ENCODE measurements at places on chromosomes 11 and 22. TPM values are rescaled to one million over a fixed set of nuclear protein-coding genes. Genes with fewer than 3 reads are reported as not detected.

- H3K4me1 ChIP-seq, result no peaks in the 10 kb centered on the region
- peaks cover 67% of the 10 kb centered on the region for H3K27me3 ChIP-seq
- H3K36me3 ChIP-seq, result no peaks in the 10 kb centered on the region
- H3K27ac ChIP-seq, result no peak overlapping the region
Measured at GRCh38 chr11:14969901-14970323, 2.2 kb downstream of the CALCA start.

DNA sequence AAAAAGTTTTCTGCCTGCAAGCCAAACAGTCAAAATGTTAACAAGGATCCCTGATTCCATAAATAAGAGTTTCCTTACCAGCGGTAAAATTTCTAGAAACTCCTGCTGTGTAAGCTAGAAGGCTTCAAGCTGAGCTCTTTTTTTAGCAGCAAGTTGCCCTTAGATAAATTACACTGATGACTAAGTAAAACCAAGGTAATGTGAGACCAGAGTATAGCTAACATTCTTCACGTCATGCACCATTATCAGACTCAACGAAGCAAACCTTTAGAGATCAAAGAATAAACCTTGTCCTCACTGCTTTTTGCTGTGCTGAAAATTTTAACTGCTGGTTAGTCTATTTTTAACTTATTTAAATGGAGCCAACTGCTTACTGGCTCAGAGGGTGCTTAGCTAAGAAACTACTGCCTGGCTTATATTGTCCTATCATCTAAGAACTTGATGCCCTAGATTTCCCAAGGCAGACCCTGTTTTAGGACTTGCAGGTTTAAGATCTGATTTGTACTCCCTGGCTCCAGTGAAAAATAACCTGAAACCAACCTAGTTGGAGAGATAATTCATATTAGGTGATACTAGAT lies 900.7 kb downstream of the JRKL start:
- H3K36me3 ChIP-seq, result no peaks in the 10 kb centered on the region
- no peak overlapping the region for H3K27ac ChIP-seq
- no peaks in the 10 kb centered on the region for H3K27me3 ChIP-seq

GRCh38 chr11:96388891-96389719 lies 607 bp downstream of the CCDC82 start:
- H3K4me1 ChIP-seq, result peaks cover 43% of the 10 kb centered on the region
- no peaks in the 10 kb centered on the region for H3K27me3 ChIP-seq
- peak overlapping the region; percentile 89 for H3K27ac ChIP-seq
- DNase-seq, result peak; percentile 77

DNA sequence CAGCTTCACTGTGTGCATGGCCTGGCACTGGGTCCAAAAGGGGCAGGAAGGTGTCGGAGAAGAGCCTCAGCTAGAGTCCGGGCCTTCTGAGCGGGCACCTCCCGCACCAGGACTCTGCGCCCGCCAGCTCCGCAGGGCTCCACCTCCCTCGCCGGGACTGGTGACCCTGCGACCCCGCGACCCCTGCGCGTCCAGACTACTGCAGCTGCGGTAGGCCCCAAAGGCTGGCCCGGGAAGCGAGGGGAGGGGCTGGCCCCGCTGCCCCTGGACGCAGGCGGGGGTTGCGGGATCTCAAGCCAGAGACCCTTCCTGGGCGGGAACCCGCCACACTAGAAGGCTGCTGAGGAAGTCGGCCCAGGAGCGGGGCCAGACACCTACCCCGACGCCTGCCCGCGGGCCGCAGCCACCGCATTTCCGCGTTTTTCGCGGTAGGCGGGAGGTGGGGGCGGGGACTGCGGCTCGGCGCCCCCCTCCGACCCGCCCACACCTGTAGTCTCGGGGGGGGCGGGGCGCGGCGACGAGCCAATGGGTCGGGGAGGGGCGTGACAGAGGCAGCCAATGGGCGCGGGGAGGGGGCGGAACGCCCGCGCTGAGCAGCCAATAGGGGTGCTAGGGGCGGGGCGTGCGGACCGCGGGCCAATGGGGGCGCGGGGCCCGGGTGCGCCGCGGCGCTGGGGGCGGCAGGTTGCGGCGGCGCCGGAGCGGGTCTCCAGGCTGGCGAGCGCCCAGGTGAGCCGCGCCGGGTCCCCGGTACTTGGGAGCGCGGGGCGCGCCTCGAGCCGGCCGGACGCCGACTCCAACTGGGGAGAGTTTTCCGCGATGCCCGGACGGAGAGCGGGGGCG lies at the start of the genes LMNTD2 and RASSF7:
TSS of gene LMNTD2 (minus strand) at position 434 of the 843 bp plus-strand sequence. CDS start at position 412, 22 bp downstream.
TSS of gene RASSF7 (plus strand) at position 666 of the 843 bp plus-strand sequence. CDS start 799 bp downstream, outside the sequence.
- peaks cover 12% of the 10 kb centered on the region for H3K27me3 ChIP-seq
- H3K4me1 ChIP-seq, result no peaks in the 10 kb centered on the region
- H3K36me3 ChIP-seq, result no peaks in the 10 kb centered on the region
- peak within 1 kb of the TSS; percentile 79 for H3K4me3 ChIP-seq

DNA sequence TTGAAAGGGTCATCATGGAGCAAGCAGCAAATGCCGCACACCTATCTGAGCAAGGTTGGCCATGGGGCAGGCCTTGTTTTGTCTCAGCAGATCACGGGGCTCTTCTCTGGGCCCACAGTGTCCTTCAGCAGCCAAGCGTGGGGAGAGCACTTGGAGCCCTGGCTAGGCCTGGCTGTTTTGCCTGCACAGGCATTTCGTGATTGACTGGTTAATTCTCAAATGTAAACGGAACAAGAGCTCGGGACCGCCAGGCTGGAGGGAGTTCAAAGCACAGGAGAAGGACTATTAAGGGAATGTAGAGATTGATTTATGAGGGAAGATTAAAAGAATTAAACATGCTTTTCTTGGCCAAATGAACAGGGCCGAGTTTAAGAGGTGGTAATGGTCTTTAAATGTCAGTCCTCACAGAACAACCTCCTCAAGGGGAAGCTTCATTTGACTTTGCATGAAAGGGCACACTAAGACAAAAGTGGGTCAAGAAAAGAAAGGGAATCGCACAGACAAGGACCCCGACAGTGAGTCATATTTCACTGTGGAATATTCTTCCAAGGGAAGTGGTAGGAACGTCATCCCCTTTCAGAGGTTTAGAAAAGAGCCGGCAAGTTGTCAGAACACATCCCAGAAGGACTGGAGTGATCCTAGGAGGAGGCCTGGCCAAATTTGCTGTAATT lies 20.7 kb downstream of the SPON1 start:
- H3K4me1 ChIP-seq, result peaks cover 24% of the 10 kb centered on the region
- peak; percentile 49 for DNase-seq
- no peaks in the 10 kb centered on the region for H3K36me3 ChIP-seq
- H3K27ac ChIP-seq, result no peak overlapping the region
- no peak overlapping the region for H3K4me3 ChIP-seq

DNA sequence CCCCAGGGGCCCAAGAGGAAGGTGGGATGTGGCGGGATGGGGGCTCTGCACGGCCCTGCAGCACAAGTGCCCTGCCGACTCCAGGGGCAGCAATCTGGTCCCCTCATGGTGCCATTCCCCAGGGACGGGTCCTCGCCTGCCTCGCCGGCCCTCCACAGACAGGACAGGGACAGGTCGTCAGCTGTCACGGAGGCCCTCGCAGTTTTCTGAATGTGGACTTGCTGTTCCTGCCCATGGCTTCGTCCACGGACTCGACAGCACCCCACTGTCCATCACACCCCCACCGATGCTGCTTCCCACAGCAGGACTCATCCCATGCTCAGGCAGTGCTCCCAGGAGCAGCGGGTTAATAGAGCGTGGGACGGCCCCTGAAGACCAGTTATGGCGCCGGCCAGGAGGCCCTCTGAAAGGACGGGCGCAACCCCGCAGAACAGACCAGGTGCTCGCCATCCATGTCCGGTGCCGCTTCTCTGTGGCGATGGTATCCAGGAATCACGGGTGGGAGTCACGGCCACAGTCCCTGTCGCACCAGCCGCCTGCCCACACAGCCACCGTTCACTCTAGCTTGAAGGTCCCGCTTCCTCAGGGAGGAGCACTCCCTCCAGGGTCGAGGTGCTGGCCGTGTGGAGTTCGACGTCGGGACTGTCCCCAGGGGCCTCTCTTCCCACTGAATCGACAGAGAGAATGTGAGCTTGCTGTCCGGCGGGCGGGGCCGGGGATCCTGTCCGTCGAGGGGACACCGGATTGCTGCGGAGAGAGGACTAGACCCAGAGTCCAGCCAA lies 18.5 kb upstream of the MUC2 start:
- H3K27me3 ChIP-seq, result no peaks in the 10 kb centered on the region
- no peak overlapping the region for H3K4me3 ChIP-seq
- H3K4me1 ChIP-seq, result 0 out of 2 replicates have a peak, but pooled peaks cover 6% of the 10 kb centered on the region
- H3K36me3 ChIP-seq, result no peaks in the 10 kb centered on the region
- no peak for DNase-seq
- no peak overlapping the region for H3K27ac ChIP-seq

- DNase-seq, result no peak
- no peaks in the 10 kb centered on the region for H3K4me1 ChIP-seq
- H3K27me3 ChIP-seq, result no peaks in the 10 kb centered on the region
- H3K27ac ChIP-seq, result no peak overlapping the region
- H3K36me3 ChIP-seq, result no peaks in the 10 kb centered on the region
Measured at GRCh38 chr11:46480909-46481308, 89.3 kb upstream of the CHRM4 start.

GRCh38 chr11:104275992-104276391 lies 112.0 kb upstream of the PDGFD start:
- peak; percentile 6 for DNase-seq

- no peaks in the 10 kb centered on the region for H3K4me1 ChIP-seq
- no peaks in the 10 kb centered on the region for H3K36me3 ChIP-seq
- no peaks in the 10 kb centered on the region for H3K27me3 ChIP-seq
- no peak for DNase-seq
- no peak overlapping the region for H3K27ac ChIP-seq
Measured at GRCh38 chr22:32324505-32325415, 32.9 kb upstream of the RFPL3 start.

- H3K4me3 ChIP-seq, result no peak overlapping the region
- no peak for DNase-seq
- H3K36me3 ChIP-seq, result no peaks in the 10 kb centered on the region
- no peak overlapping the region for H3K27ac ChIP-seq
Measured at GRCh38 chr11:34870548-34871196, 45.5 kb downstream of the APIP start.

DNA sequence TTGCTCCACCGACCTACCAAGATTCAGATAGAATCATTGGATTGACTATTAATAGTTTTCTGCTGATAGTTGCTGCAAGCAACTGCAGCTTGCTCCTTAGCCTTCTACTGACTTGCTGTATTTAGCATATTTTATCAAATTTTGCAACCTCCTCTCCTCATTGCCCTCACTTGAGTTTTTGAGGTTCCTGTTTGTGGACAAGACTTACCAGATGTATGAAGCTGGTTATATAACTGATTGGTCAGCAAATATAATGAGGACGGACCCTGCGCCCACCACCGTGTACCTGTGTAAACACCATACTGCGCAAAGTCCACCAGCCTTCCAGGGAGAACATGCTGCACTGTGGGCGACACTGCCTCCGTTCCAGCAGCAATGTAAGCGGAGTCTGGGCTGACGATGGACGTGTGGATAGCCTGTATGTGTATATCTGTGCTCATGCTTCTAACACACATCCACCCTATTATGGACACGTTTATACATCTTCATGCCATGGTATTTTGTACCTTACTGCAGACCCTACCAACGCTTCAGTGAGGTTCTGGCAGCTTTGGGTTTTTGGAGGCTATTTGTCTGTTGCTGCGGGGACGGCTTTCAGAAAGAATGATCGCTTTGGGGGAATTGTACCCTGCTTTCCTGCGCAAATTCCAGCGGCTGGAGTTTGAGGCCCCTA lies 1.5 kb upstream of the USP18 start:
- H3K36me3 ChIP-seq, result no peaks in the 10 kb centered on the region
- no peaks in the 10 kb centered on the region for H3K27me3 ChIP-seq
- 0 out of 2 replicates have a peak, but pooled peaks cover 4% of the 10 kb centered on the region for H3K4me1 ChIP-seq
- no peak for DNase-seq

GRCh38 chr11:3865388-3866193 lies 10.1 kb downstream of the STIM1 start:
- peak overlapping the region; percentile 29 for H3K27ac ChIP-seq
- peaks cover 23% of the 10 kb centered on the region for H3K4me1 ChIP-seq
- H3K27me3 ChIP-seq, result no peaks in the 10 kb centered on the region
- H3K36me3 ChIP-seq, result no peaks in the 10 kb centered on the region
- peak; percentile 84 for DNase-seq

GRCh38 chr11:61940466-61940865 lies 9.7 kb upstream of the BEST1 start:
- H3K36me3 ChIP-seq, result no peaks in the 10 kb centered on the region
- no peaks in the 10 kb centered on the region for H3K27me3 ChIP-seq
- no peak overlapping the region for H3K27ac ChIP-seq
- H3K4me1 ChIP-seq, result no peaks in the 10 kb centered on the region

DNA sequence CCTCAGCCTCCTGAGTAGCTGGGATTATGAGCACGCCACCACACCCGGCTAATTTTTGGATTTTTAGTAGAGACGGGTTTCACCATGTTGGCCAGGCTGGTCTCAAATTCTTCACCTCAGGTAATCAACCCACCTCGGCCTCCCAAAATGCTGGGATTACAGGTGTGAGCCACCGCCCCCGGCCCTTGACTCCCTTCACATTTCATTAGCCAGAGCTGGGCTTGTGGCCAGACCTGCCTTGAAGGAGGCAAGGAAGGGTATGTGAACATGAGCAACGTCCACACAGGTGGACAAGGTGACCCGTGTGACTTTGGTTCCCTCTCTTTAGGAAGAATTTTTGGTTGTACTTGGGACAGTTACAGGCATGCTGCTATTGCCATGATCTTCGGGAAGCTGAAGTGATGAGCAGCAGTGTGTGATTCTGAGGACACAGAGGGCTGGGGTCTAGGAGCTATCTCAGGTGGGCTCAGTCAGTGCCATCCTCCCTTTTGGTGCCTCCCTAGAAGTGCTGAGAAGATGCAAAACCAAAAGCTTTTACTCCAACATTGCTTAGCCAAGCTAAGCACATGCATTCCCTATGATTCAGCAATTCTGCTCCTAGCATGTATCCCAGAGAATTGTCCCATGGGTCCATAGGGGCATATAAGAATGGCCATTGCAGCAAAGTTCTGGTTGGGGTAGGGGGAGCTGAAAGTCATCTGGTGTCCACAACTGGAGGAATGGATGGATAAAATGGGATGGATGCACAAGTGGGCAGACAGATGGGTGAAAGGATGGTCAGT lies 6.1 kb downstream of the AP5B1 start:
- H3K4me1 ChIP-seq, result peaks cover 4% of the 10 kb centered on the region
- no peak for DNase-seq
- no peak overlapping the region for H3K27ac ChIP-seq
- no peak overlapping the region for H3K4me3 ChIP-seq

DNA sequence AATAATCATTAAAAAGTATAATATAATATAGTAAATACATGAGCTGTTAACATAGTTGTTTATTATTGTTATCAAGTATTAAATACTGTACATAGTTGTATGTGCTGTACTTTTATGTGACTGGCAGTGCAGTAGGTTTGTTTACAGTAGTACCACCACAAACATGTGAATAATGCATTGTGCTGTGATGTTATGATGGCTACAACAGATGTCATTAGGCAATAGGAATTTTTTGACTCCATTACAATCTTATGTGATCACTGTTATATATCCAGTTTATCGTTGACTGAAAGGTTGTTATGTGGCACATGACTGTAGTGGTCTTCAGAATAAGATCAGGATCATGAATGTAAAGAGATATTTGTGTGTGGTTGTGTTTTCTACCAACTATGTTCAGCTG lies 577.8 kb downstream of the JRKL start:
- H3K27me3 ChIP-seq, result no peaks in the 10 kb centered on the region
- DNase-seq, result no peak
- no peaks in the 10 kb centered on the region for H3K36me3 ChIP-seq
- no peak overlapping the region for H3K27ac ChIP-seq
- H3K4me3 ChIP-seq, result no peak overlapping the region

- H3K4me1 ChIP-seq, result no peaks in the 10 kb centered on the region
- peak; percentile 79 for DNase-seq
- 0 out of 2 replicates have a peak, but pooled peaks cover 6% of the 10 kb centered on the region for H3K36me3 ChIP-seq
- H3K4me3 ChIP-seq, result peak overlapping the region; percentile 77
- H3K27ac ChIP-seq, result peak overlapping the region; percentile 84
Measured at GRCh38 chr22:50526108-50526833, 873 bp upstream of the SCO2 start.

RFPL2 gene
- not detected for total RNA-seq

OR8K1 gene
- not detected for total RNA-seq

CFAP300 gene
- 7.3 TPM for total RNA-seq

TCN2 gene
- total RNA-seq, result 8.1 TPM
